ENCODE measurements at places on chromosomes 5 and 9.

- DNase-seq, result no peak
Measured at GRCh38 chr9:134156564-134157377, 7.6 kb downstream of the RNU6ATAC start.

GRCh38 chr5:72510610-72511181 is 3.5 kb upstream of the ZNF366 start:
- DNase-seq, result no peak

GRCh38 chr5:181246276-181247049 is 2.8 kb upstream of the RACK1 start:
- no peak for DNase-seq

DNA sequence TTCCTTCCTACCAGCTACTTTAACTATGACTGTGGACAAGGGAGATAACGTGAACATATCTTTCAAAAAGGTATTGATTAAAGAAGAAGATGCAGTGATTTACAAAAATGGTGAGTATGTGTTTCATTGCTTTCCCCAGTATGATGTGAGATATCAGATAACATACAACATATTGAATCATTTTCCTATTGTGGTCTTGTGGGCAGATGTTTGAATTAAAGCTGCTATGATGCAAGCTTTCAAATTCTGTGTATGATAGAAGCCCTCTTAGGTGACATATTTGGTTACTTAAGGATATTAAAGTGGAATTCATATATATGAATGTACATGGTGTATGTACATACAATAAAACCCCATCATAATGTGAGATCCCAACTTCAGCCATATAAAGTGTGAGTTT is 59.5 kb downstream of the TEK start:
- no peak for DNase-seq

DNA sequence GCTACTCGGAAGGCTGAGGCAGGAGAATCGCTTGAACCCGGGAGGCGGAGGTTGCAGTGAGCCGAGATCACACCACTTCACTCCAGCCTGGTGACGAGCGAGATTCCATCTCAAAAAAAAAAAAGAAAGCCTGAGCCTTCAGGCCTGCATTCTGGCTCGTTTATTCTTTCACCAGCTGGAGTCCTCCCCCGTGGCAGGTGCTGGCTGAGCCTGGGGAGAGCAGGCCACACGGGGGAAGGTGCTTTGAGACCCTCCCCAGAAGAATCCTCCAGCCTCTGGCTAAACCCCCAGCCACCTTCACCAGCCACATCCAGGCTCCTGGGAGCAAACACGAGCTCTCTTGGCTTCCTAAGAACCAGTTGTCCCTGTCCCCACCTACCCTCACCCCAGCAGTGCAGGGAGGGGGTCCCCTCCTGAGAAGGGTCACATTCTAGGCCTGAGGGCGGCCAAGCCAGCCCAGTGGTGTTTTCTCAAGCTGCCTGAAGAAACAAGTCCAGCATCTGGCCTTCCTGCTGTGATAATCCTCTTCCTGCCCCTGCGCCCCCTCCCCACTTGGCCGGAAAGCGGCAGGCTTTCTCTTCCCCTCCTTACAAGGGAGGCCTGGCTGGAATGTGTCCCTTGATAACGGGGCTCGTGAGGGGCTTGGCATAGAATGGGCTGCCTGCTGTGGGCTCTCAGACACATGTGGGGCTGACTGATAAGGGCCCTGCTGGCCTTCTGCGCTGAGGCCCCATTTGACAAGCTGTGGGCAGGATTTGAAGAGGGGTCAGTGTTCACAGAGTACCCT is 41.5 kb downstream of the PLPP7 start:
- no peak for DNase-seq

DNA sequence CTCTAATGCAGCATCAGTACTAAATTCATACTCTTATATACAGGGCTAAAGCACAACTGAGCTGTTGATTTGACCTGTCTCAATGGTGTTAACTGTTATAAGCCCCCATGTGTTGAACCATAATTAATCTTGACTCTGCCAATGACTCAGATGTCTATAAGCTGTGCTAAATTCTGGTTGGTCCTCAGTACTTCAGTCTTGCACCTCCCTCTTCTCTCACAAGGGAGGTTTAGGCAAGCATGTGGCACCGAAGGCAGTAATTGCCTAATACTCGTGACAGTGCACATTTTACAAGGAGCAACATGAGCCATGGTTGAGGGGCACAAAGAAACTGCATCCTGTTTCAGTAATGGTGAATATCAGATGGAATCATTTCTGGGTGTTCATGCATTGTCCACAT is 255.9 kb downstream of the TRPM3 start:
- no peak for DNase-seq

DNA sequence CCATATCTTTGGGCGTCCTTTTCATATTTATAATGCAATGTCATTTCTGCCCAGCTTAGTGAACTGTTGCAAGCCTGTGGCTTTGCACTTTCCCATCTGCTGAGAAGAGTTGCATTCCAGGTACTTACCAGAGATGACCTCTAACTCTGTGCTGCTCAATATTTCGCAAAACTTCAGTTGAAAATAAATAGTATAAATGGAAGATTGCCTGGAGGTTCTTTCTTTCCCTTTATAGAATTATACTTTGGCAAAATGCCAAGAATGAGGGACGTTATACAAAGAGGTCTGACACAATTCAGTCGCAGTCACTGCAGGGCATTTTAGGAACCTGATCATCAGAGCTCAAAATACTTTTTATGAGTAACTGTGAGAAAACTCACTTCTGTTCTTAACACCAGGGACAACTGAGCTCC is 18.9 kb upstream of the VLDLR start:
- DNase-seq, result no peak

Data from NCI-H1417 treated with DMSO at 0.1 percent for 48 hours (cell line).